ENCODE measurements at places on chromosomes 7 and 10.

DNA sequence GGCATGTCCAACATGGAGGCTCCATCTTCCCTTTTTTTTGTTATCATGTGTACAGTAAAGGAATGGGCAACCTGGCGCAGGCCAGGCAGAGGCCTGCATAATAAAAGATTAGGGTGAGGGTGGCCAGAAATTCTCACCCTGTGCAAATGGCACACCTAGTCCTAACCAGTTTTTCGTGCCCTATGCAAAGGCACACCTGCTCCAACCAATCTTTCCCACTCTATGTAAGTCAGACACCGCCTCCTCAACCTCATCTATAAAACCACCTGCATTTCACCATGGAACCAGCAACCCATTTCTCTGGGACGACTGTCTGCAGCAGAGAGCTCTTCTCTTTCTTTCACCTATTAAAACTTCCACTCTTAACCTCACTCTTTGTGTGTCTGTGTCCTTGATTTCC lies 16.1 kb downstream of the TBATA start:
- DNase-seq: no peak

- no peak for DNase-seq
Observed at GRCh38 chr7:12951397-12951801, 264.0 kb downstream of the ARL4A start.

GRCh38 chr10:98006266-98006665 lies 24.2 kb downstream of the CRTAC1 start:
- DNase-seq: peak; percentile 38

DNA sequence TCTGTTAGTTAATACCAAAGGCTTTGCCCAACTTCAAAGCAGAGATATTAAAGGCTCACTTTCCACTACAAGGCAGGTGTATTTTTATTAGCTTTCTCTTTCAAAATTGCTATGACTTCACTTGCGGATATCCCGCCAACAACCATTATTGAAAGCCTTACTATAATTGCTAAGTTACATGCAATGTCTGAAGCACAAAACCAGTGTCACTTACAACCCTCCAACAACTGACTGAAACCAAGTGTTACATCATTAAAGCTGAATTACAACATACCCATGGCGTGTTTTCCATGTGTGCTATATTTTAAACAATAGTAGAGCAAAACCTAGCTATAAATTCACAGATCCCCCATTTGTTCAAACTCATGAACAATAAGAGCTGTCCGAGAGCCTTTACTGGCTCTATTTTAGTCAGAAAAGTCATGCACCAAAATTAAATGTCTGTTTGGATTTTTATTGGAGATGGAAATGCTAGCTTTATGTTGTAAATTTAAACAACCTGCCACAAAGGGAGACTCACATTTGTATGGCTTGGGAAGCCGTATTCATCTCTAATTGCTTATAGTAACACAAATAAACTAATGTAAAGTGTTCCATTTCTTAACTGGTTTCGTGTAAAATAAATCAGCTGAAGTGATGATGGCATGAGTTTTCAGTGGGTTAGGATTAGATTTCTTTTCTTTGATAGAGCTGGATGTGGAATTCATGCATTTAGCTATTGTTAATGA lies 227.1 kb downstream of the AGMO start:
- DNase-seq: no peak

DNA sequence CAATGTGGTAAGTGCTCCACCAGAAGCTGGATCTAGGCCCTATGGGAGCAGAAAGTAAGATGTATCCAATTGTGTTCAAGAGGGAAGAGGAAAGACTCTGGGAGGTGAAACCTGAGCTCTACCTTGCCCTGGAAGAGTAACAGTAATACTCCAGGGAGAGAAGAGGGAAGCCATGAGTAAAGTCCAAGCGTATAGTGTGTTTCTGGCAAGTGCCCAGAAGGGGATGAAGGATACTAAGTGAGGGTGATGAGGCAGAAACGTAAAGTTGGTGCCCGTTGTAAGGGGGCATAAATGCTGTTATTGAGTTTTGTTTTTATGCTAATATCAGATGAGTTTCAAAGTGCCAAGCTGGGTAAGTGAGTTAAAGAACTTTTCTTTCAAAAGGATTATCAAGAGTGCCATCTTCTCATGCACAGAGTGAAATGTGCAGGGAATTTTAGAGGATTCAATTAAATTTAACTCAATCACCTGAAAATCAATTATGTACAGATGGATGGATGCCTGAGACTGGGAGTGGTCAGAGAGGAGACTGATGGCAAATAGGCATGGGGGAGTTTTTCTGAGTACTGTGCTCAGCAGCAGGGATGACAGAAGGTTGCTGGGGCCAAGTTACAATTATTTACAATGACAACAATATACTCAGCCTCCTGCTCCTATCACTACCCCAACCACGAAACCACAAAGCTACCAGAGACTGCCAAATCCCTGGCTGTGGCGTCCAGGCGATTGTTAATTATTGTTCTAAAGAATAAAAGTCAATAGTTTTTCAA lies 123.3 kb upstream of the LAMB4 start:
- no peak for DNase-seq

- DNase-seq: no peak
Observed at GRCh38 chr7:100620804-100621203, 8.5 kb downstream of the MOSPD3 start.

DNA sequence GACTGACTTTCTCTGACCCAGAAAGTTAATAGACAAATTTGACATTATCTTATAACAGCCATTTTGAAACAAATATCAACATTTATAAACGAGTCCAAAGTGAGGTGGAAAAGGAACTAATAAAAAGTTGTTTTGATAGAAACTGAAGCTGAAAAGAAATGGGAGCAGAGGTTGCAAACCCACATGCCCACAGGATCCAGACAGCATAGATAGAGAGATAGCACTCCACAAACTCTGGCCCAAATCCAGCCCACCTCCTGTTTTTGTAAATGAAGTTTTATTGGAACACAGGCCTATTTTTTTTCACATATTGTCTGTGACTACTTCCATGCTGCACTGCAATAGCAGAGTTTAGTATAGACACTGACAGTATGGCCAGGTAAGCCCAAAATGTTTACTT lies 171.9 kb downstream of the PRKG1 start:
- no peak for DNase-seq

DNA sequence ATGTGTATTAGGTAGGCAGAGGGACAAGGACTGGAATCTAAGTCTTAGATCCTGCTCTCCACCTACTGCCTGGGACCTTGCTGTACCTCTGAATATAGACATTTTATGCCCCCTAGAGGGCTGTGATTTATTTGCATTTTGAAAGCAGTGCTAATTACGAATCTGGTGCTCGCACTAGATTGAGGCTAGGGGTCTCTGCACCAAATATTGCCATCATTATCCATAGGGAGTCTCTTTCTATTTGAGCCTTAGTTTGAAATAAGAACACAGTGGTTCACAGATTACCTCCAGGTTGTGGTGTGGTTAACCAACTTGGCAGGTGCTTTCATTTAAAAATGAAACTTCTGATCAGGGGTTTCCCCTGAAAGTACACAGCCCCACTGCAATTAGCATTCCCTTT lies 41.8 kb downstream of the CNNM1 start:
- peak; percentile 48 for DNase-seq

DNA sequence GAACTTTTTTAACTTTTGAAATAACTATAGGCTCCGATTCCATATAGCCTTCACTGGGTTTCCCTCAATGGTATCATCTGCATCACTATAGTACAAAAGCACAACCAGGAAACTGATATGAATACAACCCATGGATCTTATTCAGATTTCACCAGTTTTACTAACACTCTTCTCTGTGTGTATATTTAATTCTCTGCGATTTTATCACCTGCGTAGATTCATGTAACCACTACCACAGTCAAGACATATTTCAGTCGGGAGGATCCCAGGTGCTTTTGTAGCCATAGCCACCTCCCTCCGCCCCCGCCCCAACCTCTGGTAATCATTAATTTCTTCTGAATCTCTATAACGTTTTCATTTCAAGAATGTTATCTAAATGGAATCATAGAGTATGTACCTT lies 82.8 kb upstream of the C7orf33 start:
- DNase-seq: no peak

DNA sequence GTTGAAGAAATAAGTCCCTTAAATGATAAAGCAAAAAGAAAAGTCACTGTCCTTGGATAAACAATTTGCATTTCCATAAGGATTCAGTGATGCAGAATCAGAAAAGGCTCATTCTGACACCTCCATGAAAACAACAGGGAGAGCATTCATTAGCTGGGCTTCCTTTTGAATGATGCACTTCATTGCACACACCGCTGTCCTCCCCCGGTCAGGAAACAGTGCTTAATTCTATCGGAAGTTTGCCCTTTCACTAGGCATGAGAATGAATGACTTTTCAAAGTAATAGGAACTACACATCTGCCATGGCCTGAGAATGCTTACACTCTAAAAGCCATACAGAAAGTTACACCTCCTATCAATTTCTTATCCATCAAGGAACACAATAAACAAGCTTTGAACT lies 4.2 kb downstream of the PCDH15 start:
- DNase-seq: no peak

- no peak for DNase-seq
Observed at GRCh38 chr10:98431016-98431415, 15.7 kb downstream of the HPS1 start.

- no peak for DNase-seq
Observed at GRCh38 chr7:97269741-97270140, 152.2 kb downstream of the SDHAF3 start.

DNA sequence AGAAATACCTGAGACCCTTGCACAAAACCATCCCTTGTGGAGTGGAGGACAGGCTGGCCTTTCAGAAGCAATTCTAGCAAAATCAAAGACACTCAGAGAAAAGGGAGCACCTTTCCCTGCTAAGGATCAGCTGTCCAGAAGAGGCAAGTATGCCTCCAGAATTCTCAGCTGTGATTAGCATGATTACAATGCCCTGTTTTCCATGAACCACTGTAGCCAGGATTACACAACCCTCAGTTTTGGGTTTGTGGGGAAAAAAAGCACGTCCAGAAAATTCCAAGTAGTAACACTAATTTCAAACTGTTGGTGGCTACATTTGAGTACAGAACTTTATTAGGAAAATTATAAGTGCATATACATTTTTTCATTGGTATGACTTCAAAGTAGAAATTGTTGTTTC lies 15.0 kb downstream of the CXCL12 start:
- no peak for DNase-seq

GRCh38 chr7:90708841-90709317 lies 112.8 kb downstream of the CDK14 start:
- no peak for DNase-seq

GRCh38 chr10:131833446-131834080 lies 67.2 kb upstream of the PPP2R2D start:
- DNase-seq: no peak

GRCh38 chr10:351770-352334 lies 216.6 kb downstream of the ZMYND11 start:
- DNase-seq: no peak

GRCh38 chr7:150621376-150621775 lies 10.8 kb downstream of the GIMAP6 start:
- no peak for DNase-seq

DNA sequence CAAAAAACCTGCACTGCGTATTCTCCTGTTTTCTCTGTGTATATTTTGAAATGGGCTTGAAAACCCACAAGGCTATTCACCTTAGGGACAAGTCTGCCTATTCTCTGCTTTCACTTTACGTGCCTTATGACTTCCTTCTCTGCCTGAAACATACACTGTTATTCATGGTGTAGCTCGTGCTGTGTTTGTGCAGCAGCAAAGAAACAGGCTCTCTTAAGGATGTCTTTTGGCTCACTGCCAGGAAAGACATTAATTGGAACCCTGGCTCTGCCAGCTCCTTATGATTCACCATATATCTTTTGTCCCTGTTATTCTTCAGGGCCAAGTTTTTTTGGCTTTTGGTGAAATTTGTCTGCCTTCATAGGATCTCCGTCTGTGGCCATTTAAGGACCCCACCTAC lies 92.4 kb downstream of the TMEM106B start:
- peak; percentile 76 for DNase-seq

- DNase-seq: no peak
Observed at GRCh38 chr10:69418052-69418752, 1.5 kb upstream of the TACR2 start.

DNA sequence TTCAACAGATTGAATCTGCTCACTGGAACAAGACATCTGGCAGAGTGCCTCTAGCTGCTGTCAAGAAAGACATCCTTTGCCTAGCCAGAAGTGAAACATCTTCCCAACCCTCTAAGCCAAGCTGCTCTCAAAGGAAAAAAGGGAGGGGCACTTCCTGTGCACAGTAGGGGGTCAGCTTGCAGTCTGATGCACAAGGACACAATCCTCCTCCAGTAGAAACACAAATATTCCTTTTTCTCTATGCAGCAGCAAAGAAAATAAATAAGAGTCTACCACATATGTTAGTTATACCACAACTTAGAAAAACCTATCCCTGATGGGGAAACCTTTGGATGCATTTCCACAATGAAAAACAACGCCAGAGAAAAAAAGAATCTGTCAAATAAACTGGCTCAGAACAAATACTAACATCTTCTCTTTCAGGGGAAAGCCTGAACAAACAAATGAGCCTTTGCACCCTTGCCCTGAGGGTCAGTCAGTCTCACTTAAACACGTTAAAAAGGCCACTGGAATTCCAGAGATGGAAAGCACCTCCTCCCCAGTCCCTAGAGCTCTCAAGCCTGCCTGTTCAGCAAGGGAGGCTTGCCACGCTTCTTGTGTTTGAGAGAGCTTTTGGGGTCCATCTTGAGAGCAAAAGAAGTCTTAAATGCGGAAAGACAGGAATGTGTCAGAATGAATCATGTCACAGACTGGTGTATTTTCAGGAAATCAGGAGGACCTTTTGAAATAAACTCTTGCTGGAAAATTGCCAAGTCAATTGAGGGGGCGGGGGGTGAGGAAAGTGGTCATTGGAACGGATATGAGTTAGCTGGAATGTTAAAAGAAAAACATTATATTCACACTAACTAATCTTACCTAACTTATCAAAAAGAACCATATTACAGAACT lies 7.5 kb downstream of the LAMB1 start:
- no peak for DNase-seq

GRCh38 chr10:123043409-123043925 lies 34.7 kb downstream of the ACADSB start:
- peak; percentile 84 for DNase-seq

DNA sequence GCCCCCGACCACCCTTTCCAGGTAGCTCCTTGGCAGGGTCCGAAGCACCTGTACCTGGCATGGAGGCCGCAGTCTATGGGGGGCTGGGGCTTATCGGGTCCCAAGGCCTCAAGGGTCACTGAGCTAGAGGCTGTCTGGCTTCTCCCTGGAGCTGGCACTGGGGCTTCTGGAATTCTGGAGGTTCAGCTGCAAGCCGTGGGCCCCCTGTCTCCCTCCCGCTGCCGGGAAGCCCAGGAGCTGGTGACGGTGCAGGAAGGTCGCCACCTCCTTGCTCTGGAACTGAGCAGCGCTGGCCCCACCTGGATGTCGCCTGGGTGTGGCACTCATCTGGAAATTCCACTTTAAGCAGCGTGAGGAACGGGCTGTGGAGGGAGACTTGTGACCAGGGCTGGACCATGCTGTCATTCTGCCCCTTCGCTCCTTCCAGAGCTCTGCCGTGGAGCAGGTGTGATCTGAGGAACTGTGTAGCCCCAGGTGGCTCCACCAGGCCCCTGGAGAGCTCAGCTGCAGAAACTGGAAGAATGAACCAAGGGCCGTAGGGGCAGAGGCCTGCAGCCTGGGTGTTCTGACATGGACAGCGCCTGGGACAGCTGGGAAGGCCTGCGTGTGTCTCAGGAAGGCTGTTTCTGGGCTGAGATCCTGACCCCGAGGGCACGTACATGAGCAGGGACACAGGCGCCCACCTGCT lies 129.7 kb upstream of the PPP2R2D start:
- DNase-seq: no peak
